ENCODE measurements at places on chromosomes 11 and 22.

- DNase-seq, result no peak
Measured at GRCh38 chr22:42419243-42419881, 12.8 kb downstream of the NFAM1 start.

DNA sequence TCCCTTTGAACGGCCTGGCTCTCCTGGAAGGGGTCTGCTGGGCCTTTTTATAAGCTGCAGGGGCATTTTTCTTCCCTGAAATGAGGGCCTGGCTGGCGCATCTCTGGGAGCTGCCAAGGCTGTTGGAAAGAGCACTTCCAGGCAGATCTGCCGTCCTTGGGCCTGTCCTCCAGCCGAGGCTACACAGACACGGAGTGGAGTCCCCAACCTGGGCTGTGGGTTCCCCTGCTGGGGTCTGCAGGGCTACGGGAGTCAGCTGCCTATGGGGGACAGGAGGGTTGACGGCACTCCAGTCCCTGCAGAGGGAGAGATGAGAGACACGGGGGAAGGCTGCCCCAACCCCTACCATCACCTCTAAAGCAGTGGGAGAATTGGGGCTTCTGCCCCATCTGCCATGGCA lies 606.6 kb downstream of the TBC1D22A start:
- DNase-seq, result no peak

GRCh38 chr22:38782402-38783094 lies 11.4 kb downstream of the DNAL4 start:
- DNase-seq, result no peak

DNA sequence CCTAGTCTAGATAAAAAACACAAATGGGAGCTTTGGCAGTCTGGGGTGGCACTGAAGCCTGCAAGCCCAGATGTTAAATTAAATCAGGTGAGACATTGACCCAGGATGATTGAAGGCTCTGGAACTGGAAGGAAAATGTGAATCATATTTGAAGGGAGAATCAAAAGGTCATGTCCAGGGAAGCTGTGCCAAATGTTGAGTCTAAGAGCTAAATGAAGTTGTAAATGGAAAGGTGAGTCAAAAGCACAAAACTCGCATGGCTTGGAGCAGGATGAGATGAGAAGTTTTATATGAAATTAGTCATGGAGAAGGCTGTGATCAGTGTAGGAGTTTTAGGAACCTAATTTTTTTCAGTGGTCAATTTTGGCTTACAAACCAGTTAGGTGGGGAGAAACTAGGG lies 301.1 kb downstream of the BLID start:
- no peak for DNase-seq

- no peak for DNase-seq
Measured at GRCh38 chr22:37018815-37019308, 385 bp downstream of the TST start.

GRCh38 chr11:118694185-118694584 lies 14.7 kb upstream of the TREH start:
- DNase-seq, result peak; percentile 30

GRCh38 chr11:15194671-15195415 lies 80.1 kb downstream of the INSC start:
- DNase-seq, result no peak

DNA sequence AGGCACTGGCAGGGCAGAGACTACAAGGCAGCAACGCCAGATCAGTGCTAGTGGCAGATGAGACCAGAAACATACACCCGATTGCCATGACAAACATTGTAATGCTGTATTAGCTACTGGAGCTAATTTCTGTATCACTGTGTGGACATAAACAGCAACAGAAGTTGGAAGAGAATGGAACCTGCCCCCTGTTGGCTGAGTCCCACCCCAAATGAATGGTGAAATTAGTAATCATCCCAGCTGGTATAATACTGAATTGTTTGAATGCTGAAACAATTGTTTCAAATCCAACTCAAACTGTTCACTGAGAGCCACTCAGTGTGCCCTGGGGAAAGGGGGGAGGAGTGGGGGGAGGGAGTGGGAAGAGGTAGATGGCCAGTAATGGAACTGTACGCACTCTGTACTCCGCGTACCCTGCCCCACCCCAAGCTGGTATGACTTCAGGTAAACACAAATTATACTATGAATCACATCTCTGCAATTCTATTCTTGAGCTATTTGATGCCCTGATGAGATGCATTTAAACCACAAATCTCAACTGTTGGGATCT lies 11.2 kb upstream of the BIRC3 start:
- peak; percentile 37 for DNase-seq

- no peak for DNase-seq
Measured at GRCh38 chr22:36819112-36819511, 2.3 kb upstream of the PVALB start.

- DNase-seq, result no peak
Measured at GRCh38 chr11:26021017-26021416, 310.9 kb upstream of the ANO3 start.

DNA sequence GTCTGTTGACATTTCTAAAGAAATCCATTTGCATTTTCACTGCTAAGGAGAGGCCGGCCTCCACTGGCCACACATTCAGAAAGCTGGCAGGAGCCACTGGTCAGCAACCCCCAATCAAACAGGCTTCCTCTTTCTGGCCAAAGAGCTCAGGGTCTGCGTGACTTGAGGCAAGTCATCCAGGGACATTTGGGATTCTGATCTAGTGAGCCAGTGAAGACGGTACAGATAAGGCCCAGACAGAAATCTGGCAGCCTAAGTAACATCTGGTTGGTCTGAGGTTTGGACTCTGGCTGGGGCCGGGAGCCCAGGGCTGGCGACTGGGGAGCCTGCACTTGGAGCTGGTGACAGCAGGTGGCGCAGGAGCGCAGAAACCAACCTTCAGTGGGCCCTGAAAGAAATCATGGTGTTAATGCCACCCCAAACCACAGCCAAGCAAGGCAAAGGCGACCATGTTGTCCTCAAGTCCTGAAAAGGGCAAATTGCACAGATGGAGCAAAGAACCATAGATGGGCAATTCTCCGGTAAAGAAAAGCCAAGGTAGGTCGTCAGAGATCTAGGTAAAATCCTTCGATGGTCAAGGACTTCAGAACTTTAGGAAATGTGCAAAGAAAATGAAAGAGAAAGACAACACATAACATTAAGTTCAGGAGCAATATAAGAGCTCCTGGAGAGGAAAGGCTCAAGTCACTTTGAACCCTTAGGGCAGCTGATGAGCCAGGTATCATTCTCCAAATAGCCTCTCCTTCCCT lies 99.4 kb upstream of the BLID start:
- DNase-seq, result peak; percentile 41

DNA sequence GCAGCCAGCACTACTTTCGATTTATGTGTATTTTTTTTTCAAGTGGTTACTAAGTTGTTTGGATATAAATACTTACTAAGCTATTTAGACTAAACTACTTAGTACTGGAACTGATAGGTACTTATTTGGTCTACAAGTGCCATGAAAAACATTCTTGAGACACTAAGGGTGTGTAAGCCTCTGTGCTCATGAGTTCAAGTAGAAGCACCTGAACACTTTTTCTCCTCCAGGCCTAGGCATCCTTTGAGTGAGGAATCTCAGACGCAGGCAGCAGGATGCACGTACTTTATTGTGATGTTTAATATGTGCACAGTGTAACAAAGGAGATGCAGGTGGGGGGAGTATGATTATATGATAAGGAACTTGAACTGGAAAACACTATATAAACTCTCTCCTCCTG lies 7.8 kb downstream of the TESMIN start:
- DNase-seq, result no peak

- DNase-seq, result peak; percentile 67
Measured at GRCh38 chr11:16902182-16902581, 112.0 kb downstream of the PLEKHA7 start.

GRCh38 chr11:128226106-128226716 lies 361.1 kb downstream of the ETS1 start:
- peak; percentile 37 for DNase-seq

DNA sequence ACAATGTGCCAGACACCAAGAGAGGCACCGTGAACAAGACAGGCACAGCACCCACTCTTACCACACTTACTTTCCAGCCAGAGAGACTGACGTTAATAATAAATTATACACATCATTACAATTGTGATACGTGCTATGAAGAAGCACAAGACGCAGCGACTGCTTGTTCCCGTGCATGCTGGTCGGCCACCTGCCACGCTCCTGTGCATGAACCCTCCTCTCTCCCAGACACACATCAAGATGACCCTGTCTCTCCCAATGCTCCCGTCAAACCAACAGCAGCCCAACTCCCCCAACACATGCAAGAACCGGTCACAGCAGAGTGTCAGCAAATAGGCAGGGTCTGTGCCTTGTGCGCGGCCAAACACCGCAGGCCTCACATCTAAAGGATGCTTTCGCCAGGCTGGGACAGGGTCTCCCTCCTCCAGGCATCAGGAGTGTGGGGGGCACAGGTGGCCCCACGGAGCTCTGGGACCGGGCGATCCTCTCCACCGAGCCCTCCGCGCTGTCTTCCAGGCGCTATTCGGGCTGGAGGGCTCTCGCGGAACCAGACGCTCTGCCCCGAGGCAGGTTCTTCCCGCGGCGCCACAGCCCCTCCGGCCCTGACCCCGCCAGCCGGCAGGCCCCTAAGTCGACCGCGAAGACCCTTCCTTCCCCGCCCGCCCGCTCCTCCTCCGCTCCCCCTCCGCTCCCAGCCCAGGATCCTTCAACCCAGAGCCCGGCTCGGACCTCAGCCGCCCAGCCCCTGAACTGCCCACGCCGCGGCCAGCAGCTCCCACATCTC lies 533 bp downstream of the SERGEF start:
- DNase-seq, result peak; percentile 25

GRCh38 chr11:100984668-100985067 lies 144.9 kb downstream of the PGR start:
- no peak for DNase-seq

- no peak for DNase-seq
Measured at GRCh38 chr22:48366056-48366455, 1461.6 kb downstream of the BRD1 start.

GRCh38 chr11:47109051-47109726 lies 67.5 kb downstream of the ARFGAP2 start:
- no peak for DNase-seq

DNA sequence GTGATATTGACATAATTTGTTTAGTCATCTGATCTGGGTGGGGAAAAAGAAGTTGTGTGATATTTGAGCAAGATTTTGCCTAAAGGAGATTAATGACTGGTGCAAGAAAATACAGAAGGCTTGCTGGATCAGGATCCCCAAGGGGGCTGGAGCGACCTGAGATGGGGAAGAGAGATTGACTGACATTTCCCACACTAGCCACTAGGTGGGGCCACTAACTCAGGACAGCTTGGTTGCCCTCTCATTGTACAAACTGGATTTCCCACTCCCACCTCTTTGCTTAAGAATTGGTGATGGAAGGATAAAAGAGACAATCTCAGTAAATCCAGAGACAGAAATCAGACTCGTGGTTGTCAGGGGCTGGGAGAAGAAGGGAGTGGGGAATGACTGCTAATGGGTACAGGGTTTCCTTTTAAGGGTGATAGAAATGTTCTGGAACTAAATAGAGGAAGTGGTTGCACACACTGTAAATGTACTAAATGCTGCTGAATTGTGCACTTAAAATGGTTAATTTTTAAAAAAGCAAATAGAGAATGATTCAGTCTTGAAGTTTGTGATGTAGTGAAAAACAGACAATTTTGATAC lies 50.7 kb downstream of the CTTN start:
- DNase-seq, result peak; percentile 17

- DNase-seq, result no peak
Measured at GRCh38 chr11:101872171-101872882, 42.5 kb upstream of the CEP126 start.

- DNase-seq, result no peak
Measured at GRCh38 chr22:48950151-48950915, 877.3 kb downstream of the BRD1 start.

DNA sequence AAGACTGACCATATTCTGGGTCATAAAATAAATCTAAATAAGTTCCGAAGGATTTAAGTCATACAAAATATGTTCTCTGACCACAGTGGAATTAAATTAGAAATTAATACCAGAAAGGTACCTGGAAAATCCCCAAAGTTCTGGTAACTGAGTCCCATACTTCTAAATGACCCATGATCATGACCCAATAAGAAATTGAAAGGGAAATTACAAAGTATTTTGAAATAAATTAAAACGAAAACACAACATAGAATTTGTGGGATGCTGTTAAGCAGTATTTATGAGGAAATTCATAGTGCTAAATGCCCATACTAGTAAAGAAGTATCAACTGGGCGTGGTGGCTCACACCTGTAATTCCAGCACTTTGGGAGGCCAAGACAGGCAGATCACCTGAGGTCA lies 23.4 kb upstream of the IL10RA start:
- DNase-seq, result no peak

DNA sequence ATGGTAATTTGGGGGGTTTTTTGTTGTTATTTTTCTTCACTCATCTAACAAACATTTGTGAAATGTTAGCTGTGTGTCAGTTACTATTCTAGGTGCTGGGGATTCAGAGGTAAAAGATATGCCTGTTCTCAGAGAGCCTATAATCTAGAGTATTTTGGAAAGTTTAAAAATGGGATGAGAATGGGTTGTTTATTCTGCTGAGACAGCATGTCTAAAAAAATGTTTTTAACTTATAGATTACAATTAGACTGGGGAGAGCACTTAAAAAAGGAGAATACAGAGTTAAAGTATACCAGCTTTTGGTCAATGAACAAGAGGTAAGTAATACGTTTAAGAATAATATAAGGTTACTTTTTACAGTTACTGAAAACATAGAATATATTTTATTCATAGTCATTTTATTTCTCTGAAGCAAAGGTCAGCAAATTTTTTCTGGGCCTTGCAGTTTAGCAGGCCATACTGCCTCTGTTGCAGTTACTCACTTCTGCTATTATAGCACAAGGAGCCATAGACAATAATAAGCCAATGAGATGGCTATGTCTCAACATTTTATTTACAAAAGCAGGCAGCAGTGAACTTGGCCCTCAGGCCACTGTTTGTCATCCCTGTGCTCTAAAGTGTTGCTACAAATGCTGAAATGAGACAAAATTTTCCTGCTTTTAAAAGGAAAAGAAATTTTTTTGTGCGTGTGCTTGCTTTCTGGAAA lies 60.0 kb downstream of the DKK3 start:
- DNase-seq, result no peak

- DNase-seq, result no peak
Measured at GRCh38 chr11:17992916-17993315, 19.9 kb downstream of the SERGEF start.

DNA sequence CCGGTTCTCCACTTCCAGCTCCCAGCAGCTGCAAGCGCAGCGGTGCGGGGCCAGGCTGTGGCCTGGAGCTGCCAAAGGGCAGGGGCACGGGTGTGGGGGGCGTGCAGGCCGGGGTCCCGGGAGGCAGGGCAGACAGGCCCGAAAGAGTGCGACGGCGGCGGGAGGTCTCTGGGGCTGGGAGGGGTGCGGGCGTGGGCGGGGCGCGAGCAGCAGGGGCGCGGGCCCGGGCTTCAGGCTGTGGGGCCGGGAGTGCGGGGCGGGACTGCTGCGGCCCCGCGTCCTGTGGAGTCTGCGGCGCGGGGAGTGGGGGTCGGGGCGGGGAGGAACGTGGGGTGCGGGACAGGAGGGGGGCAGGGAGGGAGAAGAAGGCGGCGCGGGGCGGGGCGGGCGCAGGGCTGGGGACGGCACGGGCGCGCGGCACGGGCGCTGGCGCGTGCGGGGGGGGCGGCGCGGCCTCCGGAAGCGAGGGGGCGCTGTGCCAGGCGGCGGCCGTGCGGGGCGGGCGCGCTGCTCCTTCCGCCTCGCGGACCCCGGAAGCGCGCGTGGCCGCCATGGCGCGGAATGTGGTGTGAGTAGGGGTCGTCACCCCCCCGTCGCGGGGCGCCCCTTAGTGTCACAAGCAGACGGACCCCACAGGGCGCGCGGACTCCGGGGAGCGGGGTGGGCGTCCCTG lies at the start of gene MRPL23:
TSS of gene MRPL23 (plus strand) at position 521 of the 673 bp plus-strand sequence. CDS start at position 552, 31 bp downstream.
- peak; percentile 5 for DNase-seq
